ENCODE measurements at places on chromosomes 16 and 17. TPM values are rescaled to one million over a fixed set of nuclear protein-coding genes. Genes with fewer than 3 reads are reported as not detected.

Gene CLEC3A
- total RNA-seq = not detected

Gene PRSS8
- not detected for total RNA-seq

Gene GLYR1
- 133 TPM for total RNA-seq

Gene CCDC78
- 18.9 TPM for total RNA-seq

Gene CD300LG
- total RNA-seq = not detected

Gene SLC4A1
- total RNA-seq = not detected

Gene ARHGAP23
- total RNA-seq = 23.6 TPM

Gene TBC1D3I
- total RNA-seq = 3.0 TPM

Gene CCL17
- not detected for total RNA-seq

Gene RNF135
- total RNA-seq = 0.59 TPM

Gene SLC9A5
- total RNA-seq = 1.4 TPM

Gene HOXB7
- 0.64 TPM for total RNA-seq

Gene UTS2R
- total RNA-seq = 7.2 TPM

Gene CPNE2
- 3.4 TPM for total RNA-seq

Gene MPP3
- total RNA-seq = 22.9 TPM

Gene GDPD1
- total RNA-seq = 34.3 TPM

Gene PRDM7
- not detected for total RNA-seq

Gene ADPRM
- total RNA-seq = 7.9 TPM

Gene SHISA6
- total RNA-seq = 12.6 TPM

Gene CCDC154
- 4.2 TPM for total RNA-seq

Gene SGSM2
- 111 TPM for total RNA-seq

Gene PRR35
- not detected for total RNA-seq

Gene NUDT16L1
- 34.3 TPM for total RNA-seq

Gene HBA1
- total RNA-seq = 1.5 TPM

Gene USP43
- 0.22 TPM for total RNA-seq

Gene CMTM2
- not detected for total RNA-seq

Gene TMEM256
- 51.6 TPM for total RNA-seq

Gene PDIA2
- 11.8 TPM for total RNA-seq

All from glutamatergic neuron (in vitro differentiated cells).